ENCODE measurements at places on chromosomes 5 and 9. TPM values are rescaled to one million over a fixed set of nuclear protein-coding genes. Genes with fewer than 3 reads are reported as not detected.
A peak's percentile ranks its signal among the peaks of the same experiment; 100 is the strongest.

DNA sequence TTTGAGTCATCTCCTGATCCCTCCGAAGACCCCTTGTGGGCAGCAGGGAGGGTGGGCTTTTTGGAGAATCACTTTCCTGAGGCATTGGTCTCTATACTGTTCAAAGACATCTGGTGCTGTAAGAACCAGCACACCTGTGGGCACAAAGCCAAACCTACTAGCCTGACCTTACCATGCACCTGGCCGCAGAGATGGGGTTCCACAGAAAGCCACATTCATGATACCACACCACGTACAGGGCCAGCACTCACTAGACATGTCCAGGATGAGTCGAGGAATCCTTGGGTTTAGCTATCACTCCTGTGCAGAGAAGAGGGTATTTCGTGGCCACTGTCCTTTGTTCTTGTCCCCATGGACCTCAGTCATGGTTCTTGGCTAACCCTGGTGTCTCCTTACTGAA, 203.4 kb downstream of the CACNA1B start:
- H3K27me3 ChIP-seq, result no peaks in the 10 kb centered on the region
- H3K27ac ChIP-seq, result no peak overlapping the region
- H3K36me3 ChIP-seq, result peaks cover 3% of the 10 kb centered on the region
- H3K4me1 ChIP-seq, result no peaks in the 10 kb centered on the region
- peak; percentile 59 for DNase-seq

PCDHB9 gene
- 3.4 TPM for total RNA-seq

DNA sequence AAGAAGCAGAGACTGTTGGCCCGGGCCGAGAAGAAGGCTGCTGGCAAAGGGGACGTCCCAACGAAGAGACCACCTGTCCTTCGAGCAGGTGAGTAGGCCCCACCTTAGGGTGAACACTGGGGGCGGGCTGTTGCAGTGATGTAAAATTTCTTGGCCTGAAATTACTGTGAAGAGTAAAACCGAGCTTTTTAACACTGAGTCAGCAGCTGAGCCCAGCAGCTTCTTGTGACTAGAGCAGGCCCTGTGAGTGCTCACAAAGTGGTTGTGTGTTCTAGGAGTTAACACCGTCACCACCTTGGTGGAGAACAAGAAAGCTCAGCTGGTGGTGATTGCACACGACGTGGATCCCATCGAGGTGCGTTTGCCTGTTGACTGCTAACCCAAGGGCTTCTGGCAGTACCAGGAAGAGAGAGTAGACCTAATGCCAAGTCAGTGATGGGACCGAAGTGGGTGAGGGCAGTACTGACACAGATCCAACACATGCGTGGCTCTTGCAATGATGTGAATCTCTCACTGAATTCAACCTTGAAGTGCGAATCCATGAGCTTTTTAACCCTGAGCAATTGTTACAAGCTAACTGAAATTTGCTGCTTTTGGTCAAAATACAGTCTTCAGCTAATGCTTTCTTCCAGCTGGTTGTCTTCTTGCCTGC, 2.1 kb downstream of the RPL7A start:
- peak overlapping the region; percentile 10 for H3K27ac ChIP-seq
- peak overlapping the region; percentile 22 for H3K4me3 ChIP-seq
- H3K27me3 ChIP-seq, result no peaks in the 10 kb centered on the region
- peaks cover 37% of the 10 kb centered on the region for H3K4me1 ChIP-seq
- peaks cover 38% of the 10 kb centered on the region for H3K36me3 ChIP-seq

TRIP13 gene
- 6.9 TPM for total RNA-seq

DNA sequence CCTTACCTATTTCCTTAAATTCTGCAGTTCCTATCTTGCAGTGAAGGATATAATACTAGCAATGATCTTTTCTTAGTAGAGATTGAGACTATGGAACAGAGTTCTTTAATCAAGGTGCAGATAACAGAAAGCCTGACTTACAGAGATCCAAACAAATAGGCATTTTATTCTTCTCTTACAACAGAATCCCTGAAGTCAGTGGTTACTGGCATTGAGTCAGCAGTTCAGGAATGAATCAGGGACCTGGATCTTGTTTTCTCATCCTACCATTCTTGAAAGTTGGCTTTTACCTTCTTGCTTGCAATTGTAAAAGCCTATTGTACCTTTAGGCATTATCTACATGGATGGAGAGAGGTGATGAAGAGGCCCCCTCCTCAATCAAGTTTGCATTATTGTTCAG, 47.5 kb upstream of the TLE4 start:
- H3K27ac ChIP-seq, result no peak overlapping the region
- H3K4me1 ChIP-seq, result no peaks in the 10 kb centered on the region
- H3K36me3 ChIP-seq, result no peaks in the 10 kb centered on the region
- no peak for DNase-seq
- no peak overlapping the region for H3K4me3 ChIP-seq
